ENCODE measurements at places on chromosomes 4 and X.

DNA sequence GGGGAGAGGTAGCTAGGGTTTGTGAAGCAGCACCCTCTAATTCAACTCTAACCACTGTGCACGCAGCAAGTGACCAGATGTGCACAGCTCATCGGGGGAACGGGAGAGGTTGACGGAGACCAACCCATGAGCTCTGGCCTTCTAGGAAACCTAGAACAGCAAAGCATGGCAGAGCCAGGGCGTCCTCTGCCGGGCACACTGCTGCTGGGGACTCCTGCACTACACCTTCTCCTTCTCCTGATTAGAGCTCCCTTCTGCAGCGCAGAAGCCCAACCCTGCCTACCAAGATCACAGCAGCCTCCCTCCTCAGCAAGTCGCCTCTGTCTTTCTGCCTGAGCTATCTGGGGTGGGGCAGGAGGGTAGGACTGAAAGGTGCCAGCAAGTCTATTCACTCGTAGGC, 252.3 kb upstream of the PSAPL1 start:
- DNase-seq, result no peak

DNA sequence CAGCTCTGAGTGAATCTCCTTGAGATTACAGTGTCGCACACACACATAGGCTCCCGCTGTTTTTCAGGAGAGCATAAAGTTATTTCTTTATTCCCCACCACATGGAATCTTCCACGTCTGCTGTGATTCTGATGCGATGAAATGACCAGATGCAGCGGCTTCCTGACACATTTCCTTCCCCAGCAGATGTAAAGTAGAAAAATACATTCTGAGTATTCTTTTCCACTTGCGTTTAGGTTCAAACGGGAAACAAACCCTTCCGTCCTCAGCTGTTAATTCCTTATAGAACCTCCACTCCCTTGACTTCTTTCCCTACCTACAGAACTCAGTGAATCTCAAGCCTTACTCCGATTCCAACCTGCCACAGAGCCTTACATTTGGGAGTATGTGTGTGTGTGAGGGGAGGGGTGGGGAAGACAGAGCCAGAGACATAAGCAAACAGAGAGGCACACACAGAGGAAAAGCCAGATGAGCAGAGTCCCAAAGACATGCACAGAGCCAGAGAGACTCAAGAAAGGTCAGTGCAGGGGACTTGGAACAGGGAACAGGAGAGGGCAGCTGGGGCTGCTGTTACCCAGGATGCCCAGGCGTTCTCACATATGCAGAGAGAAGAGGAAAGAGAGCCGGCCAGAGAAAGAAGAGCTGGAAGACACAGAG, 47.3 kb downstream of the SETD7 start:
- DNase-seq, result no peak

GRCh38 chrX:153642051-153642654, 4.8 kb upstream of the DUSP9 start:
- peak; percentile 65 for DNase-seq

DNA sequence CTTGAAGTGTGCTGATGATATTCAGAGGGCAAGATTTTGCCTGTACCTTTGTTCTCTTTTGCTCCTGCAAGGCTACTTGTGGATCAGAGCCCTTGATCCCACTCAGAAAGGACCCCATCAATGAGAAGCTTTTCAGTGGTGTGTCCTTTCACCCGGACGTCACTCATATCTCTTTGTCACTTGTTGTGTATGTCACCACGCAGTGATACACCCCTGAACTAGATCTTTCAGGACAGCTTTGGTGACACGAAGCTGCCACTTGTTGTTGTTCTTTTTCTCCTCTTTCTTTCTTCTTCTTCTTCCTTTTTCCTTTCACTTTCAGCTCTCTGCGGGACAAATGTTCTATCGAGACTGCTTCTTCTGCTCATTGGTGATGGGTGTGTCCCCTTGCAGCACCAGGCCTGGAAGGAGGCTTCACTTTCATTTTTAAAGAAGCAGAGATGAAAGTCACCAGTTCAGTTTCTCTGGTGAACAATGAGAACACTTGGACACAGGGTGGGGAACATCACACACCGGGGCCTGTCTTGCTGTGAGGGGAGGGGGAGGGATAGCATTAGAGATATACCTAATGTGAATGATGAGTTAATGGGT, 83.6 kb downstream of the NBDY start:
- no peak for DNase-seq

DNA sequence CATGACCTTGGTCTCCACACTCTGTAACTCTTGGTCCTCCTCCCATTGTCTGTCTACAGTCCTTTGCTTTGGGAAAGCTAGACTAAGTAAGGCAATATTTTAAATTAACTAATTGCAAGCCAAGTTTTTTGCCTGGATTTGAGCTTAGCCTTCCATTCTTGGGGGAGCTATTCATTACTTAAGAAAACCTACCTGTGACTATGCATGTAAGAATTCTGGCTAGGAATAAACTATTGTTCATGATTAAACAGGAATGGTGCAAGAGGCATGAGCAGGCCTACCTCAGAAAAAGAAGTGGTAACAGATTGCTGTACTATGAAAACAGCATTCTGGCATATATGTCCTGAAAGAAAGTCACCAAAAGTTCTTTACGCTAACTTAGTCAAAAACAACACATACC, 309.4 kb downstream of the MAPK10 start:
- DNase-seq, result no peak

DNA sequence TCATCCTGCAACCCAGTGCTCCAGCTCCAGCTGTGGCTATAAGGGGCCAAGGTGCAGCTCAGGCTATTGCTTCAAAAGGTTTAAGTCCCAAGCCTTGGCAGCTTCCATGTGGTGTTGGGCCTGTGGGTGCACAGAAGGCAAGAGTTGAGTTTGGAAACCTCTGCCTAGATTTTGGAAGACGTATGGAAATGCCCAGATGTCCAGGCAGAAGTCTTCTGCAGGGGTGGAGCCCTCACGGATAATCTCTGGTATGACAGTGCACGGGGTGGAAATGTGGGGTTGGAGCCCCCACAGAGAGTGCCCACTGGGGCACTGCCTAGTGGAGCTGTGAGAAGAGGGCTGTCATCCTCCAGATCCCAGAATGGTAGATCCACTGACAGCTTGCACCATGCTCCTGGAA, 44.5 kb downstream of the CYTL1 start:
- no peak for DNase-seq

- no peak for DNase-seq
Measured at GRCh38 chrX:38004046-38004445, 2.3 kb upstream of the SYTL5 start.

DNA sequence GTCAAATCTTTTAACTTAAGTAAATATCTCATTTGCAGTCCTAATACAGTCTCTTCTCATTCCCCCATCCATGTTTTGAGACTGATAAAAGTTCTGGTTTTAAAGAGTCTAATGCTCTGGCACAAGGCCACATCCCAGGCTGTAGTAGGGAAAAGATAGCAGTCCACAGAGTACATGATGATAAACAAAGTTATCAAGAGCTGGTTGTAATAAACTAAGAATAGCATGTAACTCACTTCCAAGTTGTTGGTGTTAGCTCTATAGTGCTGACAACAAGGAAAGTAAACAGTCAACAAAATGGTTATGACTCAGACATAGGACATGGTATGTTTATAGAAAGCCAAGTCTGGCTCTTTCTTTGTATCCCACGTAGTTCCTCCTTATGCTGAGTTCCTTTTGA, 21.8 kb upstream of the AREG start:
- DNase-seq, result no peak

DNA sequence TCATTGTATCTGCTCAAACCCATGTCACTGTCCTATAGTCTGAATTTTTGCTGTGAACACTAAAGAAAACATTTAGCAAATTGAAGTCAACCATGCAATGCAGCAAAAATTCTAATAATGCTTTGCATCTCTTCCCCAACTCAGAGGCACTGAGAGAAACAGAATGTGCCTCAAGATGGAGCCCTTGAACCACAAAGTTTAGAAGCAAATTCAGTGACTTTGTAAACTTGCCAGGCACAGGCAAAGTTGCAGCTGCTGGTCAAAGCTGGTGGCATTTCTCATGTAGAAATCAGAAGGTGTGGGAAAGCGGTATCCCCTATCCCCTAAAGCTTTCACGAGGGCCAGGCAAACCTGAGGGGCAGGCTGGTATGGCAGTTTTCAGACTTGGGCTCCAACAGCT, 121.7 kb upstream of the DIPK2B start:
- no peak for DNase-seq

DNA sequence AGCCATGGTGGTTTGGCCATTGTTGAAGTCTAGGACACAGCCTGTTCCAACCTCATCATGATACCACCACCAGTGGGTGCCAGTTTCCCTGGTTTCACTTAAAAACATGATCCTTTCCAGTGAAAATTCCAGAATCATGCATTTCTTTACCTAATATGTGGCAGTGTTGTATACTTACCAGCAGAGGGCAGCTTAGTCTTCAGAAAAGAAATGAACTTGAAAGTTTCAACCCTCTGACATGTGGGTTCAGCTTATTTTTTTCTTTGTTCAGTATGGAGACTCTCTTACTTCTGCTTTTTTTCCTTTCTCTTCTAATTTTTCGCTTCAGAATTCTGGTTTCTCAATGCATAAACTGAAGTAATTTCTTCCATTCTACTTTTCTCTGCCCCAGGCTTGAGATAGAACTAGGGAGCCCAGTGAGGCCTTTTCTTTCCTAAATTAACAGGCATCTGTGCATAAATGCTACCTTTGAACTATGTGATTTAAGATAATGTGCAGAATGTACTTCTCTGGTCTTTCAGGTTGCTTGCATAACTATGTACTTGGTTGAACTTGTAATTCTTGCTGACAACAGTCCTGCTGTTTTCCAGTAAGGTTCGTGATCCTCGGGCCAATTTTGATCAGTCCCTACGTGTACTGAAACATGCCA, 10.7 kb downstream of the LIAS start:
- peak; percentile 51 for DNase-seq

DNA sequence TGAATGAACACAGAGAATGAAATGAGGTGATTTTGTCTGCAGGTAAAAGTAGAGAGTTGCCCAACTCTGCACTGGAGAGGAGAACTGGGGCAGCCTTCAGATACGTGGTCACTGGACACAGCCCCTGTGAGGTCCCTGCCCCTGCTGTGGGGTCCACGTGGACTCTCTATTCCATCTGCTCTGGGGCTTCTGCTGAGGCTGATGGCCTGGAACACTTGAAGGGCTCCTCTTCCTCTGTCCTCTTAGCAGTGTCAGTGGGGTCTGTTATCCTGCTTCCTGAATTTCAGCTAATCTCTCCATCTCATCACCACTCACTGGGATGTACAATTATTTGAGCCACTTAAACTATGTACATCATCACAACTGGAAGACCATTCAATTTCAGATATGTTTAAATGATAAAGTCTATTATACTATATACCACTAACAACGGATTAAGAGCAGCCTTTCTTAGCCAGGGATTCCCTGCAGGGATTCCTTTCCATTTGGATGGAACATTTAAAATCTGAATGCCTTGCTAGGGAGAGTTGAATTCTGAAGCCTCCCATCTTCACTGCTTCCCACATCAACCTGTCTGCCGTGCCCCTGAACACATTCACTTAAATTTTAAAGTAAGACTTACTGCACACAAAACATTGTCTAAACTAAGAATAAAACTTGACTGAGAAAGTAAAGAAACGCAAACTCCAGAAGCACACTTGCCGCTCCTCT, 74.0 kb downstream of the CC2D2A start:
- no peak for DNase-seq

- no peak for DNase-seq
Measured at GRCh38 chrX:154738011-154738738, 12.7 kb downstream of the GAB3 start.

DNA sequence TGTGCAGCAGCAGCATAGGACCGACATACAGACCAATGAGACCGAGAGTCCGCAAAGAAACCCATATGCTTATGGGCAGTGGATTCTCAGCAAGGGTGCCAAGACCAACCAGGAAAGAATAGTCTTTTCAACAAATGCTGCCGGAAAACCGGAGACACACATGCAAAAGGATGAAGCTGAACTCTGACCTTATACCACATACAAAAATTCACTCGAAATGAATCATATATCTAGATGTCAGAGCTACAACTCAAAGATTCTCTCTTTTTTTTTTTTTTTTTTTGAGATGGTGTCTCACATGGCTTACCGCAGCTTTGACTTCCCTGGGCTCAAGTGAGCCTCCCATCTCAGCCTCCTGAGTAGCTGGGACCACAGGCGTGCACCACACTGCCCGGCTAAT, 16.0 kb upstream of the MXD4 start:
- DNase-seq, result no peak

GRCh38 chrX:49308604-49309269, 5.3 kb downstream of the GAGE10 start:
- no peak for DNase-seq

GRCh38 chr4:2793586-2794485, 951 bp downstream of the SH3BP2 start:
- peak; percentile 49 for DNase-seq

DNA sequence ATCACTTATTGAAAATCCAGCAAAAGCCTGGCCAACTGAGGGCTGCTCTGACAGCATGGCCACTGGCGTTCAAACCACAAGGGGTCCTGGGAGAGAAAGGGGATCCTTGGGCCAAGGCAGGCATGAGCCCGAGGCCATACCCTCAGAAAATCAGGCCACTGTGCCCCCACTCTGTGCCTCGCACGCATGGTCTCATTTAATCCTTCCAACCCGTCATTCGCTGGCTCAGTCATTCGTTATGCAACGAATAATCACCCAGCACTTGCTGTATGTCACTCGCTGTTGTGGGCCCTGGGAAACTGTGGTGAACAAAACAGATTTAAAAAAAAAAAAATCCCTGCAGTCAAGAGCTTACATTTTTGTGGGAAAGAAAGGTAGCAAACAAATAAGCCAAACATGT, 112.7 kb downstream of the BCOR start:
- DNase-seq, result no peak

- DNase-seq, result no peak
Measured at GRCh38 chrX:75076429-75076828, 79.7 kb downstream of the ABCB7 start.

DNA sequence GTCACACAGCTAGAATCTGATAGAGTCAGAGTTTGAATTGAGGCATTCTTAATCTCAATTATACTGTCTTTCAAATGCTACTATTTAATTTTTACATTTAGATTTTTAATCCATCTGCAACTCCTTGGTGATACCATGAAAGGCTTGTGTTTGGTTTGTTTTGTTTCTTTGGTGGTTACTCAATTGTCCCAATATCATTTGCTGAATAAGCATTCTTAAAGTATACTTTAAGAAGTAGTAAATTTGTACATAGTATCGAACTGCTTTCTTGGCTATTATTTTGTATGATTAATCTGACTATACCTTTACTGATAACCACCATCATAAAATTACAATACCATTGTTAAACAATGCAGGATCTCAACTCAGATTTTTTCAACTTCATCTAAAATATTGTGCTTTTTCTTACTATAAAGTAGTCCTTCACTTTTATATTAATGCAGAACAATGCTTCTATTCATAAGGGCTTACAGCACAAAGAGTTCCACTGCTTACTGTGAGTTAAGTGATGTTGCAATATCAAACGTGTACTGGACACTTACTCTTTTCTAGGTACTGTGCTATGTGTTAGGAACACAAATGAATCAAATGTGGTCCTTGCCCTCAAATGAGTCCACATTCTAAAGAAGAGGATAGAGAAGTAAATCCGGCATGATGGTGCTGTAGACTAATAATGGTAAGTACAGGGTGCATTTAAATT, 111.2 kb upstream of the GRIA3 start:
- DNase-seq, result no peak

Data from ecto neural progenitor cell (in vitro differentiated cells).